ENCODE measurements at places on chromosomes 7 and 10.

GRCh38 chr10:124725791-124726190 is 18.4 kb downstream of the FAM53B start:
- DNase-seq, result no peak

DNA sequence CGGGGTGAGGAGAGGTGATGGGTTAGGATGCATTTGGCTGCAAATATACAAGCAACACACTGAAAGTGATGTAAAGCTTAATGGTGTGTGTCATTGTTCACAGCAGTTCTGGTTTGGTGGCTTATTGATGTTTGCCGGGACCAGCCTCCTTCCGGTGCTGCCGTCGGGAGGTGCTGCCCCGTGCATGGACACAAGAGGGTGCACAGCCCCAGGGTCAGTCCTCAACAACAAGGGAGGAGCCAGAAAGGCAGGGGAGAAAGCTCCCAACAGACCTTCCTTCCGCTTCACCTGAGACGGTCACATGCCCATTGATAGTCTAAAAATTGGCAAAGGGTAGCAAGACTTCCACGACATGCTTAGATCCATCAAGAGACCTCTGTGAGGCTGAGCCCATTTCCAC is 9.5 kb downstream of the RNF32 start:
- DNase-seq, result no peak

GRCh38 chr10:128854963-128855362 is 612.1 kb upstream of the MGMT start:
- DNase-seq, result no peak

GRCh38 chr10:121616291-121616690 is 18.0 kb upstream of the FGFR2 start:
- DNase-seq, result no peak

DNA sequence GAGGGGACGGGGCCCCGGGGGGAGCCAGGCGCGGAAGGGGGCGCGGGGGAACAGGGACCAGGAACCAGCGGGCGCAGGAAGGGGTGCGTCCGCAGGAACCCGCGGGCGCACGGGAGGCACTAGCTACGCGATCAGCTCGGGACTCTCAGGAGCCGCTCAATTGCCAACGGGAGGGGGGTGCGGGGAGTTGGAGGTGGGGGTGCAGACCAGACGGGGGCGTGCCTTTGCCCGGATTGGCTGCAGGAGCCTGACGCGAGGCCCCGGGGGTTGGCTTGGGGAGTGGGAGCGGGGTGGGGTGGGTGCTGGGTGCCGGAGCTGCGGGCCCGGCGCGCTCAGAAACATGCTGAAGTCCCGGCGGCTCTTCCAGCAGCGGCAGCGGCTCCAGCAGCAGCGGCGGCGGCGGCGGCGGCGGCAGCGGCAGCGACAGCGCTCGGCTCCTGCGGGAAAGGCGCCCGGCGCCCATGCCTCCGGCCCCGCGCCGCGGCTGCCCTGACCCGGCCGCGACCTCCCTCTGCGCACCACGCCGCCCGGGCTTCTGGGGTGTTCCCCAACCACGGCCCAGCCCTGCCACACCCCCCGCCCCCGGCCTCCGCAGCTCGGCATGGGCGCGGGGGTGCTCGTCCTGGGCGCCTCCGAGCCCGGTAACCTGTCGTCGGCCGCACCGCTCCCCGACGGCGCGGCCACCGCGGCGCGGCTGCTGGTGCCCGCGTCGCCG is at the start of gene ADRB1:
Gene ADRB1, plus strand, starts transcription at position 335 of the 715 bp plus-strand sequence. Its CDS starts 267 bp downstream, at position 602.
- peak; percentile 77 for DNase-seq

GRCh38 chr7:124456286-124456685 is 309.3 kb downstream of the GPR37 start:
- no peak for DNase-seq

DNA sequence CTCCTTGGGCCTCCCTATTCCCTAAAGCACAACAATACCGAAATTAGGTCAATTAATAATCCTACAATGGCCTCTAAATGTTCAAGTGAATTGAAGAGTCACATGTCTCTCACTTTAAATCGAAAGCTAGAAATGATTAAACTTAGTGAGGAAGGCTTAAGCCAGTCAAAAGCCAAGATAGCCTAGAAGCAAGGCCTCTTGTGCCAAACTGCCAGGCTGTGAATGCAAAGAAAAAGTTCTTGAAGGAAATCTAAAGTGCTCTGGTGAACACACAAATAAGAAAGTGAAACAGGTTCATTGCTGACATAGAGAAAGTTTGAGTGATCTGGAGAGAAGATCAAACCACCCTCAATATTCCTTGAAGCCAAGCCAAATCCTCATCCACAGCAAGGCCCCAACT is 57.2 kb downstream of the SLC29A4 start:
- DNase-seq, result no peak

- DNase-seq, result no peak
Measured at GRCh38 chr7:42272793-42273665, 36.0 kb upstream of the GLI3 start.

DNA sequence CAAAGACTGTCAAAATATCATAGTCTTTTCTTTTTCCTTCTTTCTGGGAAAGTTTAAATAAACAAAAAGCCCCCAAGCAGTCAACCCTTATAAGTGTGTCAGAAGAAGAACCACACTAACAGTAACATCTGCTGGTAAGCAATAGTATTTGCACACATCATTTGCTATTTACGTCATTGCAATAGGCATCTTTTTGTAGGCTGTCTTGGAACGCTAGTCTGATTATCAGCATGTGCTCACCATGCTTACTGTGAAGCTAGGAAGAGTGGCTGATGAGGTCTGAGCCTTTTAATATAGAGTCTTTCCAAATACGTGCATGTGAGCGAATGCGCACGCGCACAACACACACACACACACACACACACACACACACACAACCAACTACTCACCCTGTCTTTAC is 599.0 kb upstream of the TPK1 start:
- no peak for DNase-seq

- DNase-seq, result peak; percentile 42
Measured at GRCh38 chr7:83739527-83739926, 90.6 kb upstream of the SEMA3E start.

- DNase-seq, result no peak
Measured at GRCh38 chr7:112821345-112821744, 31.2 kb upstream of the TMEM168 start.

- DNase-seq, result peak; percentile 47
Measured at GRCh38 chr7:159007364-159007995, 137.2 kb downstream of the VIPR2 start.
